ENCODE measurements at places on chromosomes 7 and 10.

DNA sequence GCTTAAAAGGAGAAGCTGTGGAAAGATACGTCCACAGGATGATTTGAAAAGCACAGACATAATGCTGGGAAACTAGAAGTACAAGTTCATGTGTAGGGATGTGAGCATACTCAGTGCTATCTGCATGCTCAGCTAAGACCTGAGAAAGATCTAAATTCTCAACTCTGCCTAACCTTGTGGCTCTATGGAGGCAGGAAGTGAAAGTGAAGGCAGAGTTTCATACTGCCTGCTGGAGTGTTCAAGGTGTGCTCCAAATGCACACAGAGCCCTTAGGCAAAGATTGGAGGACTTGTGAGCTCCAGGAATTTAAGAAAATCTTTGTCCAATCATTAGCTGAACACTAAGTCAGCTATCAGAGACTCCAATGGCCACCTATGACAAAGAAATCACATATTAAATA is 190.9 kb downstream of the RNLS start:
- DNase-seq, result no peak

- no peak for DNase-seq
These were observed 470.7 kb downstream of the DNAJB6 start for GRCh38 chr7:157807510-157807909.

DNA sequence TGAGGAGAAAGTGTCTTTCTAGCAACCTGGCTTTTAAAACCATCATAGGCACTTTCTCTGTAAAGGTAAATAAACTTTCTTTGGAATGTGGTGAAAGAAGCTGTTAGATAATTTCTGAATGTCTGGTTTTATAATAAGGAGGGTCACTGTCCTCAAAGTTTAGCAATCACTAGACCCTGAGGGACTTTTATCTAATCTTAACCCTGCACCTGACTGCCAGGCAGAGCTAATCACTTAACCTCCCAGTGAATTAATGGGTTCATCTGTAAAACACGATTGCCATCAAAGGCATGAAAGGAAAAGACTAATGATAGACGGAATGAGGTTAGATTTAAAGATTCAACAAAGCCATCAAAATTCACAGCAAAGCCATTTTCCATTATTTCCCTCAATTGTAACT is 553.8 kb downstream of the GRM8 start:
- DNase-seq, result no peak

- DNase-seq, result no peak
These were observed 18.4 kb downstream of the RPA3 start for GRCh38 chr7:7699970-7700369.

DNA sequence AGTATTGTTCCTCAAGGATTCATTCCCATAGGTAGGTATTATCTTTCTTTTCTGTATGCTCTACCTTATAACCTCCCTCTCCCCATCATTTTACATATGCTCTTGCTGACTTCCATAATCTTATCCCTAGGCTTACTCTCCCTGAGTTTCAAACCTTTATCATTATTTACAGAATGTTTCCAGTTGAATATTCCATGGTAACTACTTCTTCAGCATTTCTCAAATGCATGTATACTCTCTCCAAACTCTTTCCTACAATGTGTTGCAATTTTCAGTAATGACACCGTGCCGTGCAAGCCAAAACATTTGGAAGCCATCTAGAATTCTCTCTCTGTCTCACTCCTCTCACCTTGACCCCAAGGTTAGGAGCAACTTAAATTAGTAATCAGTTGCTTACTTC is 548.5 kb downstream of the MAGI2 start:
- DNase-seq, result no peak

- no peak for DNase-seq
These were observed 64.9 kb downstream of the LCOR start for GRCh38 chr10:96896884-96897589.

- DNase-seq, result no peak
These were observed 193.2 kb downstream of the AGMO start for GRCh38 chr7:15368653-15369052.

GRCh38 chr7:121837462-121837861 is 35.5 kb upstream of the PTPRZ1 start:
- DNase-seq, result no peak

- DNase-seq, result no peak
These were observed 35.9 kb upstream of the FEZF1 start for GRCh38 chr7:122340427-122340826.

DNA sequence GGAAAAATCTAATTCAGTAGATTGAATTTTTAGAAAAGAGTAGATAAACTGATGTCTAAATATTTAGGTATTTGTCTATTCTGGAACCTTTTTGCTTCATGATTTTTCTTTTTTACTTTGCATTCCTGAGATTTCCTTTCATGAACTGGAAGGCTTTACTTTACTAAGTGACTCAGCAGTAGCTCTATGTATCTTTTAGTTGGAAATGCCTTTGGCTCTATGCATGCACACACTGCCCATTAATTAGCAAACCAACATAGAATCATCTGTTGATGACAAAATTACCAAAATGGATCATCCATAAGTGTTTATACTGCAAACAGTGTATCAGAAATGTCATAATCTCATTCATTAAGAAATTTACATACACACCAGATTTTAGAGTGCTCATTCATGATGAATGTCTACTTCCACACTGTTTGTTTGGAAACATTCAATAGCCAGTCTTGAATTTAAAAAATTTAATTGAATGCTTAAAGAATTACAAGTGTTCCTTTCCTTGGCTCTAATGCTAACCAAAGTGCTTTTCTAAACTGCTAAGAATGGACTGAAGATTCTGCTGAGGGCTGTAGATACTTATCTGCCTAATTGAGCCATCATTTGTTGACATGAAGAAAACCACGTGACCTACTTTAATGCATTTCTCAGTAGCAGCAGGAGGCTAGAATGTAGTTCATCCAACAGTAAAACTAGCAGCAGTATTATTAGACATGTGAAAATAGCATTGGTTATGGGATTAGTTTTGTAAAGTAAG is 282.0 kb downstream of the ADK start:
- no peak for DNase-seq

DNA sequence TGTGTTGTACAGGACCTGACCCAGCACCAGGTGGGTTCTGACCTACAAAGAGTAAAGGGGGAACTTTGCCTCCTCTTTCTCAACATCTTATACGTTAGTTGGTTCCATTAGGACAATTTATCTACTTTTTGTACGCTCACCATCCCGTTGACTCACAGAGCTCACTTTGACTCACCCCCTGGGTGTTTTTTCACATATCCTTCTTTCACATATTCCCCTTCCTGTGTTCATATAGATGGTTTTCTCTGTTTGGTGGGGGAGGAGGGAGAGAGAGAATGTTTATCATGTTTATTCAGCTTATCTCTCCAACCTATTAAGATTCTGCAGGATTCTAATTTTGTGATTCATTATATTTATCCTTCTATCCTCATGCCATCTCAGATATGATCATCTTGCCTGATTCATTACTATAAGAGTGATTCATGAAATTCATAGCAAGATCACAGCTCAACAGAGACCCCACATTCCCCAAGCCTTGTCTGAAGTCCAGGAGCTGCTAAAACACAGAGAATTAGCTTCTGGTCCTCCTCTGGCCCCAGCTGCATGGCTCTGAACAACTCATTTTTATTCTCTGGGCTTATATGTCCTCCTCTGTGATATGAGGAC is 37.2 kb downstream of the PRSS2 start:
- no peak for DNase-seq

- DNase-seq, result no peak
These were observed 10.3 kb upstream of the PLAC9 start for GRCh38 chr10:80122110-80122710.

DNA sequence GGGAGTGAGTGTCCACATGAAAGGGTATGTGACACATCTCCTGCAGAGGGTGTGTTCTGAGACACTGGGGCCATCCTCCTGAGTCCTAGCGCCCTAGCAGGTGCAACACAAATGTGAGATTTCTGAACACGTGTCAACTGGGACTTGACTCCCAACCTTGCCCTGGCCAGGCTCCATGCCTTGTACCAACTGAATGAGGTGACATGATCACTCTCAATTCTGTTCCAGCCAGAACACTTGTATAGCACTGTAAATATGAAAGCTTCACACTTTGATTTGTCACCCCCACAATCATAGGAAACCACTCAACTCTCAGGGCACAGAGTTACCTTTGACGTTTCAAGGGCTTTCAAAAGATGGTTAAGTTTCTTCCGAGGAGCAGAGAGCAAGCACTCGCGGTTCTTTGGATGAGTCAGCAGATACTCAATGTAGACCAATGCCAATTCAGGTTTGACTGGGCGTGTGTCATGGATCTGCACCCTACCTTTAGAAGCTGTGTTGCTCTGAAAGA is 48.6 kb downstream of the NCAPG2 start:
- no peak for DNase-seq

Measured in stimulated activated CD8-positive, alpha-beta memory T cell treated with anti-CD3 and anti-CD28 coated beads, Interleukin-15, amount 100 ng/mL, for 24 hours (primary cell).